Stimulated activated effector memory CD8-positive, alpha-beta T cell treated with anti-CD3 and anti-CD28 coated beads, Interleukin-12 subunit alpha, Interleukin-12 subunit beta, amount 100 ng/mL, for 72 hours (primary cell): ENCODE measurements at places on chromosomes 4 and X.

- DNase-seq: no peak
Measured at GRCh38 chr4:165991325-165992180, 118.5 kb downstream of the TLL1 start.

DNA sequence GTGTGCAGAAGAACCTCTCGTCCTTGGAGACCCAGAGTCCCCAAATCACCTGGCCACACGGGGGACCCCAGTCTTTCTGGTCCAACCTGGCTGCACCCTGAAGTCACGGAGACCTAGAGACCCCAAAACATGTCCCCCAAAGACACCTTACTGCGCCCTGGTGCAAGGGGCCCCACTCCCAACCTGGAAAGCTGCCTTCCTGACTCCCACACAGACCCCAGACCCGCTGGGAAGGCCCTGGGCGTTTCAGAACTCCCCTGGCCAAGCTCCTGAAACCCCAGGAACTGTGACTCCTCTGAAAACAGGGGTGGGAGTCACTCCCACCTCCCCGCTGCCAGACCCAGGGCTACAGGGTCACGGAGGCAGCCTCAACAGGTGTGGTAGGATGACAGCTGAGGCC is 12.7 kb upstream of the SHOX start:
- DNase-seq: no peak

DNA sequence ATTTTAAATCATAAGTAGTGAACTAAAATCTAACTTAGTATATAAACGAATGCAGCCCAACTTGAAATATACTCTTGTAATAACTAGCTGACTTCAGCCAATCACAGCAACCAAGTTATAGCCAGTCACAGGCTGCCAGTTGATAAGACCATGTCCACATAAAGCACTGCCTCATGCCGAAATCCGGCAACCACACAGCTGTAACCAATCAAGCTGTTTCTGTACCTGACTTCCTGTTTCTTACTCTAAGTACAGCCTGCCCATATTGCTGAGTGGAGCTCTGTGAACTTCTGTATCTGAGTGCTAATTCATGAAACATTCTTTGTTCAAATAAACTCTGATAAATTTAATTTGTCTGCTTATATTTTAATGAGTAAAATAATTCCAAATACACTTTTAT is 805.3 kb upstream of the EPHA5 start:
- DNase-seq: no peak

DNA sequence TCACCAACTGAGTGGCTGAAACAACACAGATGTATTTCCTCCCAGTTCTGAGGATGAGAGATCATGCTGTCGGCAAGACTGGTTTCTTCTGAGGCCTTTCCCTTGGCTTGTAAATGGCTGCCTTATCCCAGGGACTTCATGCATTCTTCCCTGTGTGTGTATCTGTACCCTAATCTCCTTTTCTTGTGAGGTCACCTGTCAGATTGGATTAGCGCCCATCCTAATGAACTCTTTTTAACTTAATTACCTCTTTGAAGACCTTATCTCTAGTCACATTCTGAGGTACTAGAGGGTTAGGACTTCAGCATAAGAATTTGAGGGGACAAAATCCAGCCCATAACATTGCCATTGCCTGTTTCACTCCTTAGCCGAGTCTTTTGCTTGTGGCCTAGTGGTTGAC is 59.5 kb upstream of the TMEM150C start:
- DNase-seq: no peak

- no peak for DNase-seq
Measured at GRCh38 chr4:183264614-183265013, 55.5 kb downstream of the CLDN22 start.

GRCh38 chr4:128386761-128387599 is 99.4 kb upstream of the PGRMC2 start:
- no peak for DNase-seq

- DNase-seq: peak; percentile 50
Measured at GRCh38 chr4:184306949-184307348, 89.3 kb upstream of the ENPP6 start.

- no peak for DNase-seq
Measured at GRCh38 chrX:54292755-54293154, 65.1 kb downstream of the WNK3 start.
